ENCODE measurements at places on chromosomes 2 and 18.

DNA sequence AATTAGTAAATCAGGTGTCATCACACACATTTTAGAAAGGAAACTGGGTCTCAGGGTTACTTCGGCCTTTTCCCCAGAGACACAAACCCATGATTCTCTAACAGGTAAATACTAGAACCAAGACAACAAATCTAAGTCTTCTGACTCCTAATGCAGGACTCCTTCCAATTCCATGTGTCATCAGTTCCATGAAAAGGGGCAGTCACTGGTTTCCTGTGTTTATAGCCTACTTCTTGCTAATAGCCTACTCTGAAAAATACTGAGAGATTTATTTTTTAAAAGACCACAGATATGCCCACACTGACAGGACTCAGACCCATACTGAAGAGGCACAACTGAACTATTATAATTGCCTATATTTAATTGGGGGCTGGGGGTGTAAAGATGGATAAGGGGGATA is 33.0 kb downstream of the RAB1A start:
- no peak for DNase-seq

- DNase-seq: no peak
Observed at GRCh38 chr18:76433788-76434187, 61.3 kb downstream of the ZNF516 start.

- no peak for DNase-seq
Observed at GRCh38 chr2:236131073-236131692, 37.0 kb downstream of the GBX2 start.

DNA sequence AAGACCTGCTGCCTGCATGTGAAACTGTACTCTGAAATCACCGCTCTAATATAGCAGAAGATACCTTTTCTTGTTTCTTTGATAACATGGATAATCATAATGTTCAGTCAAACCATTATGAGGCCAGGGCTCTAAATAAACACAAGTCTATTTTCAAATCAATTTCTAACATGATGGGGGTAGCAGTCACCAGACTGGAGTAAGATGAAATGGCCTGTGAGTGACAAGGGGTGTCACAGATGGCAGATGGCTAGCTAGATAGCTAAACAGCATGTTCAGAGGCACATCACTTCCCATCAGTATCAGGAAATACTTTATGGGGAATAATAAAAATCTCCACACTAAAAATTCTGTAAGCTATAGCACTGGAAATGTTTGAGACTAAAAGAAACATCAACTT is 14.0 kb downstream of the MBD2 start:
- no peak for DNase-seq

DNA sequence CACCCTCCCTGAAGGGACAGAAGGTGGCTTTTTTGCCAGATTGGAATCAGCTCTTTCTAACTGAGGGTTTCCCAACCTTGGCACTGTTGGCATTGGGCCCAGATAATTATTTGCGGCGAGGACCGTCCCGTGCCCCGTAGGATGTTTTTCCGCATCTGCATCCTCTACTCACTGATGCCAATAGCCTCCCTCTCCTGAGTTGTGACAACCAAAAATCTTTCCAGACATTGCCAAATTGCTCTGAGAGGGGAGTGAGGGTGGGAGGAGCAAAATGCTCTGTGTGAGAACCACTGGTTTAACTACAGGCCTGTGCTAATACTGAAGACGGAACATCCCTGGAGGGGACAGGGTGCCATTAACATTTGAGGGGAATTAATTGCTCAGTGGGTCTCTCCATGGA is 33.6 kb upstream of the GLI2 start:
- no peak for DNase-seq

GRCh38 chr2:118387509-118387908 is 299.2 kb downstream of the INSIG2 start:
- DNase-seq: no peak

- no peak for DNase-seq
Observed at GRCh38 chr2:21451403-21451802, 327.6 kb downstream of the TDRD15 start.

DNA sequence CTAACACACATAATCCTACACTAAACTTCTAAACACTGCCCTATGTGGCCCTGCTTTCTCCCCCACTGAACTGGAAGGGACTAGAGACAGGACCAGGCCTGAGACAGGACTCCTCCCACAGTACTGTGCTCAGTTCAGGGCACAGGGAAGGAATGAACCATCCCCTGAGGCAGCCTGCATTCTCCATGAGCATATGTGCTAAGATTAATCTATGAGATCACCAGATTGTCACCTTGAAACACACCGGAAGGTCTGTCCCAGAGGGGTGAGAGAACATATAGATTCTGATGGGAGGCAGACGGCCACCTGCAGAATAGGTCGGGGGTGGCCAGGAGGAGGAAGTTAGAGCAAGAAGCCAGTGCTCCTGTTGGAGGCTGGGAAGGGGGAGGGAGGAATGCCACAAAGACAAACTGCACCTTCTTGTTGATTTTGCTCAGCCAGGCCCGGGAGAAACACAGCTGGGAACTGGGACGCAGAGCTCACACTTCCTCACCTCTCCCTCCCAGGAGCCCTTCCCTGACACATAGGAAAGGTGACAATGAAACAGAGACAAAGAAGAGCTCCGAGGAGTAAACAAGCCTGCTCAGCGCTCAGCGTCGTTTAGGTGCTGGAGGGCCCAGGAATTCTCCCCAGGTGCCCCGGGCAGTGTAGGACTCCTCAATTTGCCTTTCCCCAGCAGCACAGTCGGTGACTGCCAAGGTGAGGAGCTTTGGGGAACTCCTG is 52.1 kb downstream of the ZBTB7C start:
- peak; percentile 47 for DNase-seq

DNA sequence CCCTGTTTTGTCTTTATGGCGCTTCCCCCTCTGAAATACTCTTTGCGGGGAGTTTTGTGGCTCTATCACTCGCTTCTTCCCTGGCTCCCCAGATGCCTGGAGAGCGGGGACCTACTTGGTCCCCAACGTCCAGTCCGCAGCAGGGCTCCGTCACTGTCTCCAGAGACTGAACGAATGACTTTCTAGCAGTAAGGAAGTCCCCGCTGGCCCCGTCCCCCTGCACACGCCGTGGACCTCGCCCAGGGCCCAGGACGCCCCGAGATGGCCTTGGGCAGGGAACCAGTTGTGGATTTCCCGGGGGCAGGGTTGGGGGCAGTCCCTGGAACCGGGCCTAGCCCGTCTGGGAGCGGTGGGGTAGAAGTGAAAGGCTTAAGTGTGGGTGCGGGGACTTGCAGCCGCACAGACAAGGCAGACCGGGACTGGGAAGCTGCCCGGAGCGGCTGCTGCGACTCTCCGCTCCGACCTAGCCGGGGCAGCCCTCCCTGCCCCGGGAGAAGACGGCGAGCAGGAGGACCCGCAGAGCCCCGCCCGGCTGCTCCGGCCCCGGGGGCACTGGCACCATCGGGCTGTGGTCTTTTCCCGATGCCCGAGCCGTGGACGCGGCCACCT is 821 bp upstream of the EPHA4 start:
- no peak for DNase-seq

DNA sequence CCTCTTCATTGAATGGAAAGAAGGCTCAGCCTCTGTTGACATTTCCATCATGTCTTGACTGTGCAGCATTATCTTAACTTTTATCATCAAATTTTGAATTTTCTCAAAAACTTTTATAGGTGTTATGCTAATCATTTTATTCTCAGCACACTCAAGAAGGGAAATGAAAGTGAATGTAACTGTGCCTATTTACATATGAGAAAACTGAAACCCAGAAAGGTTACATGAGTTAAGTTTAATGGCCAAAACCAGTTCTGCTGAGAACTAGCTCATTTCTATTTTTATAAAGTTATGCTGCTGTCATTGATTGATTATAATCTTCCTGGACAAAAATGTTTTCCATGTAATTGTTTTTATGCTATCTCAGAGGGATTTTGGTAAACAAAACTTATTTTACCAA is 618.8 kb upstream of the NRXN1 start:
- DNase-seq: no peak

DNA sequence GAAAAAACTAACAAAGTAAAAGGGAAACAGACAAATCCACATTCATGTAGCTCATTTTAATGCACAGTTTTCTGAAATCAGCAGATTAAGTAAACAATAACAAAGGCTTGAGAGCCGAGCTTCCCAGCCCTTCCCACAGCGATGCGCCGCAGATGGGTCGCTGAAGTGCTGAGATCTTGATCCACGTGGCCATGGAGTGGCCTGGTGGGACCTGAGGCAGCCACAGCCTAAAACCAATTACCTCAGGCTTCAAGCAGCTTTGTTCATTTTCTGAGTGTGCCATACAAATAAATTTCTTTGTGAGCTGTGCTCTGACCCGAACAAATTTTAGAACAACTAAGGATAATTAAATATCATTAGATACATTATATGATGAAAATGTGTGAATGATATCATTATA is 25.6 kb upstream of the CYRIA start:
- DNase-seq: no peak

DNA sequence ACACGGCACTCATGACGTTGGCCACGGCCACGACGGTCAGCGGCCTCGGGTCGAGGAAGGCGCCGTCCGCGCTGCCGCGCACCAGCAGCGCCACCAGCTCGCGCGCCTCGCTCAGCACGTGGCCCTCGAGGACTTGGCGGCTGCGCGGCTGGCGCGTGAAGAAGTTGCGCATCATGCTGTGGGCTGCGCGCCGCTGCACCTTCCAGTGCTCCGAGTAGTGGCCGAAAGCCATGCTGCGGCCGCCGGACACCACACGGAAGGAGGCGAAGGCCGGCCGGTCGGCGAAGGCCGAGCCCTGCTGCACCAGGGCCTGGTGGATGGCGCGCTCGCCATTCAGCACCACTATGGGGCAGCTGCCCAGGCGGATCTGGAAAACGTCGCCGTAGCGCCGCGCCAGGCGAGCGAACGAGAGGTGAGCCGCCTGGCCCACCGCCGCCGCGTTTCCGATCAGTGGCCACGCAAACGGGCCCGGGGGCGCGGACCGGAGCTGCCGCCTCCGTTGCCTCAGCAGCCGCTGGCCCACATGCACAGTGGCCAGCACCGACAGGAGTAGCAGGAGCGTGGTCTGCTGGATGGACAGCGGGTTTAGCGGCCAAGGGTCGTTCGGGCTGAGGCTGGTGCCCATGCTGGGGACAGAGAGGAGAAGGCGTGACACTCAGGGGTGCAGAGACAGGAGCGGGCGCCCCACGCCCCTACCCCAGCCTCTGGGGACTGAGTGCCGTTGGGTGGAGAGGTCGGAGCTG is 1.0 kb downstream of the CYP1B1 start:
- DNase-seq: no peak

DNA sequence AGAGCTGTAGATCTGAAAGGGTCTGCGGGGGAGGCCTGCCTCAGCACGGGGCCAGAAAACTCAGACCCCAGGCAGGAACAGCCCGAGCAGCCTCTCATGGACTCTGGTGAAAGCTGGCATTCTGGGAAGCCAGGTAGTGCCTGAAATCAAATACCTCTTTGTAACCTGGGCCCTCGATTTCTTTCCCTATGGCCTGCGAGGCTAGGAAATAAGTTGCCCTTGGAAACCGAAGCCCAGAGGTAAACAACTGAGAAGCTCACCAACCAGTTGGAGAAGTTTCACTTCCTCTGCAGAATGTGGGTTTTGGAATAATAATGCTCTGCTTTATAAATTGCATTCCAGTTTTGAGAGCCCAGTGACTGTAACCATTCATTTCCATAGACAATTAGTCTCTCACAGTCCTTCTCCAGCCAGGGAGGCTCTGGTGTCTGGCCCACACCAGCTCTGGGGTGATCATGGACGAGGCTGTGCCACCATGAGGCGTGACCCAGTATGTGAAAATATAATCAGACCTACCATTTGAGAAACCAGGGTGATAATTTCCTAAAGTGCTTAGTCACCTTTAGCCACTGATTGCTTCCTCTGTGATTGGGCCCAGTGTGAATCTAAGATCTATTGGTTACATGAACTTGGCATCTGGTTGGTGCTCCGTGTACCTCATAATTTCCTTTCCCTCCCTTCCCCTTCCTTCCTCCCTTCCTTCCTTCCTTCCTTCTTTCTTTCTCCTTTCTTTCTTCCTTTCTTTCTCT is 133.1 kb upstream of the PELI1 start:
- DNase-seq: no peak

- DNase-seq: no peak
Observed at GRCh38 chr2:66390152-66390551, 44.8 kb upstream of the MEIS1 start.

- DNase-seq: no peak
Observed at GRCh38 chr2:200451511-200451910, 58.4 kb downstream of the KCTD18 start.

DNA sequence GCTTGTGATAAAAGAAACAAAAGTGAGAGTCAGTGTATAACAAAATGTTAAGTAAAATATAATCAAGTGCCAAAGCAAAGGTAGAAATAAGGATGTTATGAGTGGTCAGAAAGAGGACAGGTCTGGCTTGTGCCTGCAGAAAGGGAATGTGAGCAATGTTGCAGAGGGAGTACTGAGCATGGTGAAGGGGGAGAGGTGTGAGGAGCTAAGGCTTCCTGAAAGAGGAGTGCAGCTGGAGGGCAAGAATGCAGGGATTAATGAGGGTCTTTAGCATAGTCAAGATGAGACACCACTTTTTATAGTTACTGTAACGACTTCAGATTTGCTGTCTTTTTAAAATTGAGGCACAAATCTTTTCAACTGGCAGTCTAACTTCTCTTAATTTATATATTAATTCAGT is 22.0 kb upstream of the FIGN start:
- DNase-seq: no peak

- DNase-seq: no peak
Observed at GRCh38 chr2:71505770-71506140, 52.4 kb downstream of the DYSF start.

DNA sequence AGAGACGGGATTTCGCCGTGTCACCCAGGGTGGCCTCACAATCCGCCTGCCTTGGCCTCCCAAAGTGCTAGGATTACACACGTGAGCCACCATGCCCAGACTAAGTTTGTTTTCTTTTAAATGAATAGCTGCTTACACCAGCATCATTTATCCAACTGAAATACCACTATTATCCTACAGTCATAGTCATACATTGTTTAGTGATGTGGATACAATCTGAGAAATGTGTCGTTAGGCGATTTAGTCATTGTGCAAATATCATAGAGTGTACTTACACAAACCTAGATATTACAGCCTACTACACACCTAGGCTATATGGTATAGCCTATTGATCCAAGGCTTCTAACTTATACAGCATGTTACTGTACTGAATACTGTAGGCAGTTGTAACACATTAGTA is 10.3 kb downstream of the ZC3H15 start:
- DNase-seq: no peak

GRCh38 chr2:10283106-10284062 is 19.3 kb upstream of the HPCAL1 start:
- no peak for DNase-seq

DNA sequence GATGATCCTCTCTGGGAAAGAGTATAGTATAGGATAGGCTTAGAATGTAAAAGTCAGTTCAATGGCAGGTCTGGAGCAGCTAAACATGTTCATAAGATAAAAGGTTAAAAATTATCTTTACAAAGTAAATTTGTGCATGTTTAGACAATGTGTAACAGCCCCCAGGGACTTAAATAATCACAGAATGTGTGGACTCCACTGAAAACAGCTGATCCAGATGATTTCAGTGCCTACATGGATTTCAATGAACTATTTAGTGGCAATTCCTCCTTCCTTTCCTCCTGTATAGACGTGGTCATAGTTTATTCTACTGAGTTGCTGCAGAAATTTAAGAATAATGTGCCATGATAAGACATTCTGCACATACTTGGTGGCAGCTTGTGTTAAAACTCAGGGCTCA is 42.9 kb downstream of the ARHGEF33 start:
- DNase-seq: no peak

GRCh38 chr2:54708584-54709335 is 14.7 kb upstream of the EML6 start:
- DNase-seq: no peak

- DNase-seq: no peak
Observed at GRCh38 chr2:37274359-37274965, 43.0 kb downstream of the NDUFAF7 start.

GRCh38 chr2:60948926-60949579 is 67.7 kb downstream of the REL start:
- no peak for DNase-seq

- no peak for DNase-seq
Observed at GRCh38 chr2:121140734-121141133, 144.3 kb downstream of the TFCP2L1 start.

Data from SHP77 (cell line).